ENCODE measurements at places on chromosomes 7 and 10.

- DNase-seq, result peak; percentile 48
These were observed 88.5 kb upstream of the GNA12 start for GRCh38 chr7:2932402-2933251.

DNA sequence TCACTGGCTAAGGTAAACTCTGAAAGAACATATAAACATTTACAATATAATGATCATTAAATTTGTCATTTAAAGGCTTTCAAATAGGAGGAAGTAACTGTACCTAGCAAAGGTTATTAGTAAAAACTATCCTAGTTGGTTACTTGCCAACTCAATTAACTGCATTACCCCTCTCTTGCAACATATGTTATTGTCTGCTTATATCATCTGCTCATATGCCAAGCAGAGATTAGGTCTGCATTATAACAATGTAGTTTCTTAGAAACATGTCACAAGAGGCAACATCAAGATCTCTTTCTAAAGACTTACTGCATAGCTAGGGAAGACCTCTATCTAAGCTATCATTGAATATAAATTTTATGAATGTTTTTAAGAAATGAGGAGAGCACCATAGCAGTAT is 132.5 kb downstream of the RELN start:
- no peak for DNase-seq

DNA sequence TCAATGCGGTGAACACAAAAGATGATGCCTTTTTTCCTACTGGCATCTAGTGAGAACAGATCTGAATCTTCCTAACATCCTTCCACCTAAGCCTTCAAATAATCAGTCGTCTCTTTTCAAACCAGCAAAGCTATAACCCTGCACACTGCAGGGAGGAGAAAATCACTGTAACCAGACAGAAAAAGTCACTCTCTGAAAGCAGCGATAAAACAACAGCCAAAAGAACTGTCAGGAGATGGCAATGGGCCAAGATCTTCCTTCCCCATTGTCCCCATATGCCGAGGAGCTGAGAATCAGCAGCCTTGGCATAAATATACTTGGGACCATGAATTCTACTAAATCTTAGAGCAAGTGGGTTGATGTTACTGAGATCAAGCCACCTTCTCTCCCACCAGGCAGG is 13.1 kb downstream of the FZD9 start:
- no peak for DNase-seq

DNA sequence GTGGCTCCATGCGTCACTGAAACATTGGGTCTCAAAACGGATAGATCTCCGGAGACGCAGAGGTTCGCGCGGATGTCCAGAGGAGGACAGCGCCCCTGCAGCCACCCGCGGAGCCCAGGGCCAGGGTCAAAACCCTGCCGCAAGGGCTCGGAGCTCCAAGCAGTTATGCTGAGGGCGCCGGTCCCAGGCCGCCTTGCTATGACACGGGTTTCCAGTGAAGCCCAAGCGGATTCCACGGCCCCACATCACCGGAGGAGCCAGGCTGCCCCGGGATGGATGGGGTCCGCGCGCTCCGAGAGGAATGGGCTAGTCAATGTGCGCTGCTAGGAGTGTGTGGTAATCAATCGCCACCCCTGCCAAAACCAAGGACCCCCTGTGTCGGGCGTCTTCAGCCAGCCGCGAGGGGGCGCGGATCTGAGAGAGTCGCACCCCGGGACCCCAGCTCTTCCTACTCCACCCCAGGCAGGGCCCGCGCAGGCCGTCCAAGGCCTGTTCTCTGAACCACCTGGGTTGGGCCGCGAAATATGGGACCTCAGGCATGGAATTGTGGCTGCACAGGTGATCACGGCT is 5.6 kb upstream of the EMX2 start:
- DNase-seq, result no peak

DNA sequence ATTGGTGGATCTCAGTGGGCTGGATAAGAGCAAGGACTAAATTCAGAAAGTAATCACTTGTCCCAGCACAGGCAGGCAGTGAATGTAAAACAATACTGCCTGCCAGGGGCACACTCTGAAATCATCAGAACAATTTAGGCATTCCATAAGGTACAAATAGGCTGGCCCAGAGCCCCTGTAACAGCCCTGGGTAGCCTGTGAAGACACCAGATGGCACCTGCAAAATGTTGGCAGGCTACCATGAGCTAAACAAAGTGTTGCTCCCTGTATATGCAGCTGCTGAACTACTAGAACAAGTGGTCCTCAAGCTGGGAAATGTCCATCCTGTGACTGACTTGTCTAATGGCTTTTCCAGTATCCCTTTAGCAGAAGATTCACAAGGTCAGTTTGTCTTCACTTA is 3.0 kb upstream of the PRSS37 start:
- no peak for DNase-seq

DNA sequence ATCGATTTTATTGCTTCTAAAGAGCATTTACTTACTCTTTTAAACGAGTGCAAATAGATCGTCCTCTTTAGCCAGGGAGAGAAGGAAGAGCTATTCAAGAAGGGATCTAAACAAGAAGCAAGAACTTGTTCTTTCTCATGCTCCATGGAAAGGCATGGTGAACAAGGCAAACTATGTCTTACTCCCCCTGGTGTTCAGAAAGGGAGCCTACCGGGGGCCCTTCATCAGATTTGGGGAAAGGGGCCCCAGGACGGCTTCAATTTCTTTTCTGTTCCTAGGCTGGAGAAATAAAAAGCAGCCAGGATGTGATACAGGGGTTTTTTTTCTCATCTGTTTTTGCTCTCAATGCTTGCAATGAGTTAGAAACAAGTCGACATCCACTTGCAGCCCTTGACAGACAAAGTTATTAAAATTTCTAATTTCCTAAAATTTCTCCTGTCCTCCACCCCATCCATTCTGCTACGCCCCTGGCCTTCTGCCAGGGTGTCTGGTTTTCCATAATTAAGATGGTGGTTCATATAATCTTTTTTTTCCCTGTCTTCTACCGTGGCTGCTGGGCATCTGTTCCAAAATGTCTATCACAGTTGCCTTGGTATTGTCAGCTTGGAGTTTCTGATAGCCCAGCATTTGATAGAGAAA is 214.4 kb downstream of the CREB5 start:
- DNase-seq, result peak; percentile 60

DNA sequence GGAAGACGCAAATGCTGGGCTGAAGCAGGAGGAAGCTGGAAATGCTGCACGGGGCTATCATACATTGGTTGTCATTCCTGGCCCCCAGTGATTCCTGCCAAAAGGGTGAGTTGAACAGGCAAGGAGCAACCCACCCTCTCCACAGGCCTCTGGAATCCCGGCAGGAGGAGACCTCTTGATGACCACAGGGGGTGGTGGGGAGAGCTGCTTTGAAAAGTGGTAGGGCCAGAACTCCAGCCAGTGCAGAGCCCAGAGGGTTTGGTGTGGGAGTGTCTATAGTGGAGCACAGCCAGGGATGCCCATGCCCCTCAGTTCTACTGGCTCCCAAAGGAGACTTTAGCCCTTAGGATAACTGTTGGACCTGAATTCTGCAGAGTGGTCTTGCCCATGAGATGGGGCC is 89.2 kb downstream of the SAMD9 start:
- DNase-seq, result no peak

DNA sequence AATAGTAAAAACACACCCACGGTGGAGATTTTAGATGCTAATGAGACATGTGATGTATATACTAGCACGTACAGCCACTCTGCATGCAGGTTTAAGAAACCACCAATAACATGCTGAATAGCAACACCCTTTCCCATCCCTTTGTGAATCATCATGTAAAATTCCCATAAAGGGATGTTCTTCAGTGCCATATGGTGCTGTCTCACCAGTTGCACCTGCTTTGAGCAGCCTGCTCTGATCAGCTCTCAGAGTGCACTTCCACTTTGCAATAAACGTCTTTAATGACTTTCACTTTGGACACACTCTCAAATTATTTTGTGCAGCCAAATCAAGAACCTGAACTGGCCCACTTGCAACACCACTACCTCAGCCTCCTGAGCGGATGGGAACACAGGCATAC is 615.0 kb downstream of the ANKRD7 start:
- DNase-seq, result no peak

GRCh38 chr10:104099269-104099668 is 13.6 kb upstream of the COL17A1 start:
- no peak for DNase-seq

DNA sequence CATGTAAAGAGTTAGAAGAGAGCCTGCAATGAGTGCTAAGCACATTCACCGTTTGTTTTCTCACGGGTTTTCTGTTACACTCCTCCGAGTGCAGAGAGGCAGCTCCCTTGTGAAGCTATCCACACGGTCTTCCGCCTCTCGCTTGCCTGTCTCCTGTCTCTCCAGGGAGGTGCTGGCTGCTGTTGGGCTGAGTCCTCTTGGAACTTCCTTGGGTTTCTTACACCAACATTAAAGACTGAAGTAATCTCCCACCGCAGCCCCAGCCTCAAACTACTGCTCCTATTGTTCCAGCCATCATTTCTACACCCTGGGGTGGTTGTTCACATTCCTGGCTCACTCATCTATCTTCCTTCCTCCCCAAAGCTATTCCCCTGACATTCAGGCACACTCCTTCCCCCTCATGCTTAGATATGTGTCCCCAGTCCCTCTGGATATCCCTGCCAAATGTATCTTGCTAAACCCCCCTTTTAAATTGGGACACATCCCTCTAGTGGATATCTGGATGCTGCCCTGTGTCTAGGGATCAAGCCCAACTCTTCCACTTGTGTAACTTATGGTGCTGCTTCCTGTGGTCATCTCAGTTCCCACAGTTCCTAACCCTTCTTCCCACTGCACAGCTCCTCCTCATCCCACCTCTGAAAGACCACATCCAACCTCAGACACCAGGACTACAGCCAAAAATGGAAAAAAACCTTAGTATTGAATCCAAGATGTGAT is 14.1 kb downstream of the ESYT2 start:
- no peak for DNase-seq

Measured in D341Med (cell line).